ENCODE measurements at places on chromosomes 7 and 10.

DNA sequence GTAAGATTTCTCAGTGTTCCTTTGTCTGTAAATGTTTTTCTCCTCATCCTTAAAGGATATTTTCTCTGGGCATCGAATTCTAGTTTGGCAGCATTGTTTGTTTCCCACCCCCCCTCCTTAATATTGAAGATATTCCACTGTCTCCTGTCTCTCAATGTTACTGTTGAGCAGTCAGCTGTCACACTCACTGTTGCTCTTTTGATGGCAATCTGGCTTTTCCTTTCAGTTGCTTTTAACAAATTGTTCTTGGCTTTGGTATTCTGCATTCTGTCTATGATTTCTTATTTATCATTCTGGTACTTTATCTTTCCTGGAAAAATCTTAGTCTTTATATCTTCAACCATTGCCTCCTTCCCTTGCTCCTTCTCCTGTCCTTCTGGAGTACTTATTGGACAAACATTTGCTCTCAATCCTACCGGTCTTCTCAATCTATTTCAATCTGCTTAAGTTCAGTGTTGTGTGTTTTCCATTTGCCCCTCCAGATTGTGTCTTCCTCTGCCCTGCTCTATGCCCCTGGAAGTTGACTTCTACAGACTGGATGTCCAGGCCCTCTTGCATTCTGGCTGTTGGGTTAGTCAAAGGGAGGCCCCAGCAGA lies 9.3 kb upstream of the GTPBP4 start:
- no peak for DNase-seq

- DNase-seq = no peak
Measured at GRCh38 chr7:134302120-134302519, 14.6 kb downstream of the SLC35B4 start.

- no peak for DNase-seq
Measured at GRCh38 chr10:124688386-124688785, 55.8 kb downstream of the FAM53B start.

GRCh38 chr10:43683451-43684291 lies 35.0 kb upstream of the ZNF32 start:
- DNase-seq = no peak

GRCh38 chr7:120567204-120567603 lies 290.7 kb downstream of the TSPAN12 start:
- no peak for DNase-seq

- no peak for DNase-seq
Measured at GRCh38 chr10:1268831-1269230, 212.6 kb downstream of the WDR37 start.

DNA sequence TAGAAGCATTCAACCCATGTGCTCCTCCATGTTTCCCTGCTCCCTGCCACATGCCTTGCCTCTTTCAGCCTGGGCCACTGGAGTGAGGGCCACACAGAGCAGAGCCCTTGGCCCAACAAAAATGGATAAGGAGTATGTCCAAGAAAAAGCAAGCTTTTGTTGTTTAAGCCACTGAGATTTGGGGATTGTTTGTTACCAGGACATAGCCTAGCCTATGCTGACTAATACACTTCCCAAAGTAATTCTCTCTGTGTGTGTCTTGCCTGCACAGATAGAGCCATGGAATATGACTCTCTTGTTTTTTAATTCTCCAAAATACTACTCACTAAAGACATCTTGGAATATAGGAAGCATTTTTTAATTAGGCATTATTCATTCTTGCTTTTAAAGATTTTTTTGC lies 13.5 kb upstream of the ITIH2 start:
- DNase-seq = no peak

DNA sequence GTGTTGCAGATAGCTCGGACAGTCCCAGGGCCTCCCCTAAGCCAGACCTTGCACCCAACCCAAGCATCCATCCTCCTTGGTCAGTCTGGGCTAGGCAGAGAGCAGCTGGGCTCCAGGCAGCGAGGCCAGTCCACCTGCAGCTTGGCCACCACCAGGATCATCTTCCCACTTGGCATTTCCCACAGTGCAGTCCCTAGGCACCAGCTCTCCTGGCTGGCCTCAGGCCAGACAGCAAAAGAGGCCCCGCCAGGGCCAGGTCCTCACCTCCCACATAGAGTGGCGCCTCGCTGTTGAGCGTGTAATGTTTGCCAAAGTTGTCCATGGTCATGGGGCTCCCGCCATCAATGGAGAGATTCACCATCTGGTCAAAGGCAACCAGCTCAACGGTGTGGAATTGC lies 171.7 kb downstream of the LCOR start:
- no peak for DNase-seq

DNA sequence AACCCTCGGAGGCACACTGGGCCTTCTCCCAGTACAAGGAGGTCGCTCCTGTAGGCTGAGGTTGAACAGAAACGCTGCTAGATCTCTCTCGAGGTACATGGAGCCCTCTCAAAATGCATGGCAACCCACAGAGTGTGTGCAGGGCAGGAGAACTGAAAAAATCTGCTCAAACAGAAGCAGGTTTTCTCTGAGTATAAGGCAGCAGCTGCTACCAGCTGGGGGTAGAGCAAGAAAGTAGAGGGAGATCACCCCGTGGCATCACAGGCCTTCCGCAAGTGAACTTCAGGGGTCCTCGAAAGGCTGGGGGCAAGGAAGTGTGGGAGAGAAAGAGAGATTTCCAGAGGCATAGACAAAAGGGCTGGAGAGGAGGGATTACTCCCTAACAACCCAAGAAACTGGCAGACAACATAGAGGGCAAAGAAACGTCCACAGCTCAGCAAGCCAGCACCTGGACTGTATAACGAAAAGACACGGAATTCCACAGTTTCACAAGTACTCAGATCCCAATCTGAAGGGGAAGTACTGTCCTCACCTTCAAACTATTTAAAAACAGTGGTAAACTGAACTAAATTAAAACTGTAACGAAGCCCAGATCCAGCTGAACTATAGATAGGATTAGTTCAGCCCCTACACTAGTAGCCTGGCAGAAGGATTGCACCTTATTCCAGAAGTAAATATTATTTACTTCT lies 299.2 kb downstream of the IPMK start:
- DNase-seq = no peak

- no peak for DNase-seq
Measured at GRCh38 chr7:46996972-46997371, 584.9 kb downstream of the TNS3 start.

- DNase-seq = no peak
Measured at GRCh38 chr10:123858077-123858681, 33.4 kb downstream of the CPXM2 start.

DNA sequence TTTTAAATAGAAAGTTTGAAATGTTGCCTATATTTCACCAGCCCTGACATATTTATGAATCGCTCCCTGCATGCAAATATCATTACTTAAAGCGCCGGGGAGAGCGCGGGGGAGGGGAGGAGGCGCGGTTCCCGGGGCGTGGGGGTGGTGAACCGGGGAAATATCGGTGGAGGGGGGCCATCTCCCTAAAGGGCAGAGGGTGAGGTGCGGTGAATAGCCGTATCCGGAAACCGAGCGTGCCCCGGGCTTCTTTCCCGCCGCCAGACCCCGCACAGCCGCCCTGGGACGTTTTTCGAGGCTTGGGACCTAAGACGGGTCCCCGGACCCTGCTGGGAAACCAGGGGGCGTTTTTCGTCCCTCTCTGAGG lies 6.9 kb upstream of the ZNF503 start:
- DNase-seq = no peak

DNA sequence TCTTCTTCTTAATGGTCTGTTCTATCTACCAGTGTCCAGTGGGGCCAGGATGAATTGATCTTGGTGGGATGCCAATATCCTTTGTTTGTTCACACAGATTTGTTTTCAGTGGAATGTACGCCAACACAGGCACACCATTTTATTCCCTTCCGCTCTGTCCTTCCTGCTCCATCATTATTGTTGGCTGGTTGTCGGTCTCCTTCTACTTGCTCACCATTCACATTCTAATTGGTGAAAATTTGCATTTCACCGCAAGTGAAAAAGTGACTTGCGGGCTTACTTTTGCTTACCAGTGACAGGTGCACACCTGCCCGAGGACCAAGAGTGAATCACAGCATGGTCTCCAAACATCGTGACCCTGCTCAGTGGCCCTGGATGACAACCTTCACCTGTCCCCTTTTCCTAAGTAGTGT lies 148.3 kb downstream of the NOC3L start:
- DNase-seq = no peak

DNA sequence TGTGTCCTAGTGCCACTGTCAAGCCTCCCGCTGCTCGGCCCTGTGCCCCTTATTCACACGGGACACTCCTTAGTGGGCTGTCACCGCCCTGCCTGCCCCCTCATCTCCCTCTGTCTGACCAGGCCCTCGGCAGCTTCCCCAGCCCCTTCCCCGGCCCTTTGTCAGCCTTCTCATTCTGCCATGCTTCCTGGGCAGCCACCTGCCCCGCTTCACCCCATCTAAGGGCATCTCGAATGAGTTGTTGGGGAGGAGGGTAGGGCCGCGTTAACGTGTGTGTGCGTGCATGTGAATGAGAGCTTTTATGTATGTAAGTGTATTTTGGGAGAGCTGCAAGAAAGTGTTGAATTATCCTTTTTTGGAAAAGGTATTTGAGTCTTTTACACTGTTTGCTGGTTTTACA lies 49.7 kb downstream of the GTF2I start:
- no peak for DNase-seq

GRCh38 chr7:94632338-94633013 lies 23.5 kb downstream of the SGCE start:
- no peak for DNase-seq
